ENCODE measurements at places on chromosomes 7 and 10.

- no peak for DNase-seq
These were observed 86.7 kb downstream of the ARHGAP22 start for GRCh38 chr10:48517911-48518811.

GRCh38 chr10:29328983-29329382 lies 40.1 kb downstream of the LYZL1 start:
- DNase-seq: no peak

DNA sequence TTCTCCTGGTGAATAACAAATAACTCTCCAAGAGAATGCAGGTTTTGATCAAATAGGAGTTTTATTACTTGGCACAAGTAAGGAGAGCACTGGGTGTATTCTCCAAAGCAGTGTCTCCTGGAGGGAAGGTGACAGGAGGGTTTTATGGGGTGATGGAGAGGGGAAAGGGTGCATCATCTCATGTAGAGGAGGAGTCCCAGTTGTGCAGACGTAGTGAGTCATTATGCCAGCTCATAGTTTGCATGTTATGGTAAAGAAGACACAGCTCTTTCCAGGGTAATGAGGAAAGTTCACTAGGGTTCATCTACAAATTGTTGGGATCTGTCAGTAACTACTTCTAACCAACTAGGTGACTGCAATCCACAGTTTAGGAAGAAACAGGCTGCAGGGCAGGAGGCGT lies 347.9 kb upstream of the MEOX2 start:
- DNase-seq: no peak

- no peak for DNase-seq
These were observed 16.5 kb downstream of the NPFFR1 start for GRCh38 chr10:70267161-70267933.

- no peak for DNase-seq
These were observed 42.0 kb upstream of the SLC13A1 start for GRCh38 chr7:123241809-123242208.

DNA sequence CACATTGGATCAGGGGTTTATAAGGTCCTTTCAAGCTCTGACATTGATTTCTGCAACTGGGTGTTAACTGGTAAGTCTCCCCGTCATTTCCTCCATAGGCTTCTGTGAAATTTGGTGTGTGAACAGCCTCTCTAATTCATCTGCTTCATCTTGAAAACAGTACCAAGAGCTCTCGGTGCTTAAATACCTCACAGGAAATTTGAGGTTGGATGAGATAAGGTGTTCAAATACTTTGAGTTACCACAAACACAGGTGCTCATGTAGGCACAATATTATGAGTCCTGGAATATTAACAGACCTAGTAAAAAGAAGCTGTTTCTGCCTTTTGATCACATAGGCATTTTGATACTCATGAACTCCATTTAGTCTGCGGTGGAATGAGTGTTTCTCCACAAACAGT lies 85.2 kb downstream of the RTKN2 start:
- DNase-seq: no peak

- DNase-seq: no peak
These were observed 18.7 kb upstream of the CD36 start for GRCh38 chr7:80619741-80620140.

GRCh38 chr7:117588352-117588794 lies 108.5 kb downstream of the CFTR start:
- no peak for DNase-seq

DNA sequence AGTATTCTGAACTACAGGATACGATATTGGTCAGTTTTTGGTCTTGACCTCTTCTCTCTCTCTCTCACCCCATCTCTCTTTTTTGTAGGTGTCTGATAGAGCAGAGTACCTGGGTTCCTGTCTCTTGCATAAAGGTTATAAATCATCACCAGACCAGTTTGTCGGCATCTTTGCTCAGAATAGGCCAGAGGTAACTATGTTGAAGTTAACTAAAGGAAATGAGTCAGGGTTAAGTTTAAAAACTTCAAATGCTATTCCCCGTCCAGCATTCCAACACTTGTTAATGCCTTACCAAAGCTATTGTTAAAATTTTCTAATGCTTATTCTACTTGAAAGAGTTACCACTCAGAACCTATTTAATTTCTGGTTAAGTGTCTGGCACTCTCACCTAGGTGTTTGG lies 30.7 kb downstream of the ACSL5 start:
- no peak for DNase-seq

DNA sequence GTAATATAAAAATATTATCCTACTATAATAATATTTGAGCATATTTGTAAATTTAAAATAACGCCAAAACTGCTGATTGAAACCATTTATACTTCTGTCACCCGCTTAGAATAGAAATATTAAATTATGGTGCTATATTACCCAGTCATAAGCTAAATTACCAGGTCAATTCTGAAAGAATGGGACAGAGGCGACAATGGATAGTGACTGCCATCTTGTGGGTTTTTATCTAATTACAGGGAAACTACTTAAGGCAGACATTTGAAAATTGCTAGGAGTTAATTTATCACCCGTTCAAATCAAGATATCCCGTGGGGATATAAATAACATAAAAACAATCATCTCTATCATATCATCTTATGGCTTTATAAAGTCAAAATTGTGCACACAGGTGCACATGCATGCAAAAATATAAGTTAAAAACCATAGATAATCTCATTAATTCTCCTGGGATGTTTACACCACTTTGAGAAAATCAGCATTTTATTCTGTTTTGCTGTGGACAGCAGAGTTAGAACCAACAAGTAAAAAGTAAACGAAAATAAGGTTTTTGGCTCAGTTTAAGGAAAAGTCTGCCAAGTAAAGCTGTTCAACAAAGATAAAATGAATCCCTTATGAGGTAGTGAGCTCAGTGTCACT lies 41.3 kb upstream of the HPSE2 start:
- no peak for DNase-seq

GRCh38 chr7:157995815-157996214 lies 591.8 kb downstream of the PTPRN2 start:
- DNase-seq: no peak

DNA sequence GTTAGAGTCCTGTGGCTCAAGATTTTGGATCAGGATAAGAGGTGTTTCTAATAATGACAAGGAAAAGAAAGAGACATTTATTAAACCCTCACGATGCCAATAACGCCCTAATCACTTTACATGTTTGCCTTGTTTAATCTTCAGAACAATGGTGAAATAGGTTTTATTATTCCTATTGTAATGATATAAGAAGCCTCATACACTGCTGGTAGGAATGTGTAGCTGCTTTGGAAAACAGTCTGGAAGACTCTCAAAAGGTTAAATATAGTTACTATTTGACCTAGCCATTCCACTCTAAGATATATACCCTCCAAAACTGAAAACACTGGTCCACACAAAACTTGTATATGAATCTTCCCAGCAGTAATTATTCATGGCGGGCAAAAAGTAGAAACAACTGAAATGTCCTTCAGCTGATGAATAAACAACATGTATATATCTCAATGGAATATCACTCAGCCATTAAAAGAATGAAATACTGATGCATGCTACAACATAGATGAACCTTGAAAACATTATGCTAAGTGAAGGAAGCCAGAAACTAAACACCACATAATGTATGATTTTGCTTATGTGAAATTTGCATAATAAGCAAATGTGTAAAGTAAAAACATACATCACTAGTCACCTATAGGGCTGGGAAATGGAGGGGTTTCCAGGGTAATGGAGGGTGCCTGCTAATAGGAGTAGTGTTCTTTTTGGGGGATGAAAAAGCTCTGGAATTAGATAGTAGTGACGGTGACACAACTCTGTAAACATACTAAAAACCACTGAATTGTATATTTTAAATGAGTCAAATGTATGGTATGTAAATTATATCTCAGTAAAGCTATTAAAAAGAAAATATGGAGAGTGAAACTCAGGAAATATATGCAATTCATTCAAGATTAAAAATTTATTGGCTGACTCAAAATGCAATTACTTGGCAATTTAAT lies 76.9 kb upstream of the ANK3 start:
- DNase-seq: no peak

- no peak for DNase-seq
These were observed 8.4 kb upstream of the BMPR1A start for GRCh38 chr10:86747796-86748581.

DNA sequence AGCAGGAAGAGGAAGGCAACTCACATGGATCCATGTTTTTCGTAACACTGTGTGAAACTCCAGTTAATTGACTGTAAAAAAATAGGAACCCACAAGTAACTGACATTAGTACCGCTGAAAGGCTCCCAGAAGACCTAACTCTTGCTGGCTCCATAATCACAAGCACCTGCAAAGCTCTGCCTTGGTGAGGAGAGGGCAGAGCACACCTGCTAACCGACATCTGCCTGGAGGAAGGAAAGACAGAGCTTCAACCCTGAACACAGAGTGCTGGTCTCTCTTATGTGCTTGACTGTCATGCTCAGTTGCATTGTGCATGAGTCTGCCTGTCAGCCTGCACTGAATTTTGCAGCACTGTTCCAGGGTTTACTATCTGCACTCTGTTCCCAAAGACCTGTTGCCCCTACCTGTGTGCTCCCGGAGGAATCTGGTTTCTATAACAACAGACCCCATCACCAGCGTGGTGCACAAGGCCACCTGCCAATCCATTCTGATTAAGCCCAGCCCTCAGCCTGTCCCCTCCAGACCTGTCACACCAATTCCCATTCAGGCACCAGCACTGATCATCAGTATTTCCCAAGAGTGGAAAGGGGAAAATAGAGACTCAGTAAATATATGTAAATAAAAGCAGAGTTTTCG lies 63.1 kb upstream of the ANKRD1 start:
- DNase-seq: no peak

GRCh38 chr7:22667562-22668239 lies 59.3 kb upstream of the IL6 start:
- no peak for DNase-seq

- DNase-seq: no peak
These were observed 28.4 kb upstream of the CRHR2 start for GRCh38 chr7:30710669-30711068.

DNA sequence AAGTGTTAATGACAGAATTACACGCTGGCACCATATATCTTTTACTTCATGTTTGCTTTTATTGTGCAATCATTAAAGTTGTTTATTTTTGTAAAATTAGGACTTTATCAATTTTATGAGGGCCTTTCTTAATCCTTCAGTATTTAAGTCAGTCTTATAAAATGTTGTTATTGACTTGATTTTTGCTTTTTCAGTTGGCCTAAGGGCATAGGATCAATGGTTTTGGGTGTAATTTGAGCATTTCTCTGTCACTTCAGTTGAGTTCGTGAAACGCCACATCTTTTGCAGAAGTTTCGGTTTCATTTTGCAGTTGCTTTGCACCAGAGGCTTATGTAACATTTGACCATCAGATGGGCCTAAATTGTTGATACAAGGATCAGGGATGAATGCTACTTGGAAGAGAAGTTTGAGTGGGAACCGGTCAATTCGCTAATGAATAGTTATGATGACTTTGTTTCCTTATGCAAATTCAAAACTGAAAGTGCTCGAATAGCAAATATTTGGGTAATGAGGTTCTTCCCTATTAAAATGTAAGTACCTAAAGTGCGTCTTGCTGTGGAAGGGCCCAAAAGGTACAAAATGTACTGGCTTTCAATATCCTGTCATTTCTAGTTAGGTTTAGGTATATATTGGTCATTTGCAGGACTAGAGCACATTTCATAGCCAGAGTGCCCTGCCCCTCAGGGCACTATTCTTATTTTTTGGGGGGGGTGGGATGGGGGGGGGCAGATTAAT lies 340.9 kb downstream of the LRMDA start:
- DNase-seq: no peak

DNA sequence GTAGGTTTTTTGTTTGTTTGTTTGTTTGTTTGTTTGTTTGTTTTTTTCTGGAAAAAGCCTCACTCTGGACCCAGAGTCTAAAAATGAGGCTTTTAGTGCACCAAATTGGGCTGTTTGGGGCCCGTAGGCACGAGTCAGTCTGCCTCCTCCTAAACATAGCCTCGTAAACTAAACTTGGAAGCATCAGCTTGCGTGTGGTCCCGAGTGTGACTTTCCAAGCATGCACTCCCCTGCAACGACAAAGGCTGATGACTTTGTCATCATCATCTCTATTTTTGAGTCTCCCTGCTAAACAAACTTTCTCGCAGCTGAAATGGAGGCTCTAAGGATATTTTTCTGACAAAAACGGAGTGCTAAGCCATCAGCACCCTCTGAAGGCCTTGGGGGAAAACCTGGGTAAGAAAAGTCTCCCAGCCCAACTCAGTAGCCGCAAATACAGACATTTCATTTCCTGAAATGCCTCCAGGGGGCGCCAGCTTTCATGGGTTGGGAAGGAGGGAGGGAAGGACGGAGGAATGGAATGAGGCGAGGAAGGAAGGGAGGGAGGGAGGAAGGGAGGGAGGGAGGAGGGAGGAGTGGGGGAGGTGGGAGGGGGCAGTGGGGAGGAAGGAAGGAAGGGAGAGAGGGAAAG lies 245.9 kb downstream of the KCNMA1 start:
- no peak for DNase-seq

- DNase-seq: no peak
These were observed 108.3 kb upstream of the CNTNAP2 start for GRCh38 chr7:146008293-146008692.

- no peak for DNase-seq
These were observed 240.2 kb upstream of the NPSR1 start for GRCh38 chr7:34417781-34418180.

GRCh38 chr7:101636822-101637623 lies 7.9 kb upstream of the MYL10 start:
- no peak for DNase-seq

DNA sequence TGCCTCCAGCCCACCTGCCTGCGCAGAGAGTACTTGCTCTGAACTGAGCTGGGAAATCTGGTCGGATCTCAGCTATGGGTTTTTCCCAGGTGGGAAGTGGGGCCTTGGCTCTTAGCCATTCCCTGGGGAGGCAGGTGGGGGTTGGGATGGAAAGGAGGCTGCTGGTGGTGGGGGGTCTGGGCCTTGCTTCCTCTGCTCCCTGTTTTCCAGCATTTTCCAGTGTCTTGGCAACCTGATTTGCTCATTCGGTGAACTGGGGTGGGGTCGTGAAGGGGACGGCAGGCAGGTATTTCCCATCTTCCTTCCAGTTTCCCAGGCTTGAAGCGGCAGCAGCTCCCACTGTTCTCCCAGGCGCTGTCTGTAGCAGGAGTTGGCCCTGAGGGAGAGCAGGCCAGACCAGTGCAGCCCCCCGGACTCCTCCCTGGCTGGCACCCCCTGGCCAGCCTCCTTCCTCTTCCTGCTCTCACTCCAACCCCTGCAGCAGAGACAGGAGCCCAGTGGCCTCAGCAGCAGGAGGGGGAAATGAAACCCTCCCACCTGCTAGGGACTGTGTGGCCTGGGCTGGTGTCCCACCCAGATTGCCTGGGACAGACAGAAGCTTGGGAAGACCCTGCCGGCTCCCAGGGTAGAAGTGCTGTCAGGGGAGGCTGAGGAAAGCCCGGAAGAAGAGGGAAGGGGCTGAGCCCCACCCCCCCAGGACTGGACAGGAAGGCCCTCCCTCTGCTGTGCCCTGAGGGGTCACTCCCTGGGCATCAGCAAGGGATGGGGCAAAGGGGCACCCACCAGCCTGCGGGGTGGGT lies 6.6 kb downstream of the TRIM8 start:
- DNase-seq: no peak

GRCh38 chr10:30495687-30496086 lies 61.7 kb downstream of the MAP3K8 start:
- DNase-seq: no peak
